HFF-Myc (cell line): ENCODE measurements at places on chromosomes 16 and 17.

DNA sequence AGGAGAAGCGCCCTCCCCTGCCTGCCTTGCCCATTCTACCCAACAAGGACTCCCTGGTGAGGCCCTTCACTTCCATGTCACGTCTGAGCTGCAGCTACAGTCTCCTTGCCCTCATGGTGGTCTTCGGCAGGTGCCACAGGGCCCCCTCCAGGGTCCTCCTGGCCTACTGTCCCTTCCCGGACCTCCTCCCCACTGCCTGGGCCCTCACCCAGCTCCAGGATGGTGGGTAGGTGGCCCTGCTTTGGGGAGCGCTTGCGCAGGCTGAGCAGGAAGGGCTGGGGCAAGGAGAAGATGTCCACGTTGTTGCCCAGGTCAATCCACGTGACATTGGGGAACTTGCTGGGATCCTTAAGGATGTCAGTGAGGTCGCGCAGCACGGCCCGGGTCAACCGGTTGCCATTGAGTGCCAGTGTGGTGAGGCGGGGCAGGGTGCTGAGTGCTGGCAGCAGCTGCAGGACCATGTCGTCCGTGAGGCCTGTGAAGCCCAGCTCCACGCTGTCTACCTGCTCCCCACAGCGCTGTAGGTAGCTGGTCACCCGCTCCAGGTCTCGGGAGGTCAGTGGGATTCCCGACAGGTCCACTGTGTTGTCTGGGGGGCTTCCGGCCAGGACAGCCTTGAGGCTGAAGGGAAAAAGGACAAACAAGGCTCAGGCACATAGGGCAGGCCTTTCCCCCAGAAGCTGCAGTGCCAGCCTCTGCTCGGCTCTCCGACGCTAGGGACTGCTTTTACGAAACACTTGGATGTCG is 28.3 kb downstream of the TRPV2 start:
- no peak for DNase-seq

GRCh38 chr17:61490540-61490975 is 38.3 kb downstream of the TBX4 start:
- DNase-seq: no peak

- DNase-seq: no peak
Observed at GRCh38 chr16:69406780-69407331, 17.6 kb upstream of the CYB5B start.

GRCh38 chr16:24643489-24643888 is 86.0 kb upstream of the TNRC6A start:
- DNase-seq: no peak

DNA sequence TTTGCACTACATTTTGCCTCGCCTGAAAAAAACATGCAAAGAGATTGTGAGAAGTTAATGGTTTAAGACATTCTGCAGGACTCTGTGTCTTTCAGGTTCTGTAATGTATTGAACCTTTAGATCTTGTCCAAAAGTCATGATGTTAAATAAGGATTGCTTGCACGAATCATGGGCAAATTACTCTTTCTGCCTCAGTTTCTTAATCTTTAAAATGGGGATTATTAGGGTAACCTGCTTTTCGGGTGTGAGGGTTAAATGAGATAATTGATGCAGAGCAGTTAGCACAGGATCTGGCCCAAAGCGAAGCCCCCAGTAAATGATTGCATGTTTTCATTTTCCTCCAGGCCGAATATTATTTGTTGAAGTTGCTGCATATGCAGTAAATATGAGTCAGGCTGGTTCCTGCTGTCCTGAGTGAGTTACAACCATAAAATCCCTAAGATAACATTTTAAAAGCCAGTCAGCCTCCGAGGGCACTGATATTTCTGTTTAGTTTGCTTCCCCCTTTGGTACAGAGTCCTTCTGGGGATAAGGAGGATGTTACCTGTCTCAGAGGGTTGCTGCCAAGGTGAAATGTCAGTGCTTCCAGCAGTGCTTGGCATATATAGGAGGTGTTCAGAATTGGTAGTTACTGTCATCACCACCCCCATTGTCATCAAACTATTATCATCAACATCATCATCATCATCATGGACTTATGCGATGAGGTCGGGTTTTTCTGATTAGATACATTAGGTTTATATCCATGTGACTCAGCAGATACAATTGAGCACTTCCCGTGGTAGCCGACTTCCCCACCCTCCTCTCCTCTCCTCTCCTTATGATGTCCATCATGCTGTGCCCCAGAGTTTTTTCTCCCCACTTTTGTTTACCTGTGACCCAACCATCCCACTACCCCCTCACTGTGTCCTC is 20.6 kb upstream of the ARHGAP17 start:
- no peak for DNase-seq

GRCh38 chr17:12673788-12674187 is 8.1 kb downstream of the MYOCD start:
- DNase-seq: no peak

- no peak for DNase-seq
Observed at GRCh38 chr17:8079291-8080207, 8.0 kb downstream of the ALOX12B start.

GRCh38 chr16:71255721-71256120 is 25.2 kb upstream of the HYDIN start:
- no peak for DNase-seq

GRCh38 chr16:31010585-31011325 is at the start of gene STX1B:
Gene STX1B (minus strand): TSS chr16:31010638. CDS start chr16:31010396, 242 bp downstream.
- no peak for DNase-seq

- no peak for DNase-seq
Observed at GRCh38 chr16:31224092-31224955, 7.4 kb upstream of the PYDC1 start.

DNA sequence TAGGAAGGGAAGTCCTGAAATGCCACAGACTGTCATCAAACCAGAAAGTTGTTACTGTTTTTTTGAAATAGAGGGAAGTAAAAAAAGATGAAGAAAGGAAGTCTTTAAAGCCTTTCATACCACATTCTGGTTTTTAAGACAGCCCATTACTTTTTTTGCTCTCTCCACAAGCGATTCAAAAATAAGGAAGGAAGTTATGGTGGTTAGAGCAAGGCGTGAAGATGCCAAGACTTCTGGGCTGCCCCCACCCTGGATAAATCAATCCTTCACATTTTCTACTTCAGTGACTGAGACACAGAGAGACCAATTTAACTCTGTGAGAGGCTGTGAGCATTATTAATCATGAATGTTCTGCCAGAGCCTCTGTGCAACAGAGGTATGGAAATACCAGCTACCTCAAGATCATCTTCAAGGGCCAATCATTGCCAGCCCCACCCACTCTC is 82.3 kb upstream of the BCAR1 start:
- no peak for DNase-seq

- DNase-seq: no peak
Observed at GRCh38 chr17:1905190-1905913, 75.5 kb downstream of the RPA1 start.

- DNase-seq: no peak
Observed at GRCh38 chr17:52030052-52030451, 128.5 kb downstream of the CA10 start.

GRCh38 chr16:81238296-81239011 is at the start of gene BCO1:
Gene BCO1 (plus strand): TSS chr16:81238689. CDS start chr16:81238909, 220 bp downstream.
- no peak for DNase-seq

GRCh38 chr16:4655801-4656200 is 31.2 kb downstream of the MGRN1 start:
- DNase-seq: no peak

DNA sequence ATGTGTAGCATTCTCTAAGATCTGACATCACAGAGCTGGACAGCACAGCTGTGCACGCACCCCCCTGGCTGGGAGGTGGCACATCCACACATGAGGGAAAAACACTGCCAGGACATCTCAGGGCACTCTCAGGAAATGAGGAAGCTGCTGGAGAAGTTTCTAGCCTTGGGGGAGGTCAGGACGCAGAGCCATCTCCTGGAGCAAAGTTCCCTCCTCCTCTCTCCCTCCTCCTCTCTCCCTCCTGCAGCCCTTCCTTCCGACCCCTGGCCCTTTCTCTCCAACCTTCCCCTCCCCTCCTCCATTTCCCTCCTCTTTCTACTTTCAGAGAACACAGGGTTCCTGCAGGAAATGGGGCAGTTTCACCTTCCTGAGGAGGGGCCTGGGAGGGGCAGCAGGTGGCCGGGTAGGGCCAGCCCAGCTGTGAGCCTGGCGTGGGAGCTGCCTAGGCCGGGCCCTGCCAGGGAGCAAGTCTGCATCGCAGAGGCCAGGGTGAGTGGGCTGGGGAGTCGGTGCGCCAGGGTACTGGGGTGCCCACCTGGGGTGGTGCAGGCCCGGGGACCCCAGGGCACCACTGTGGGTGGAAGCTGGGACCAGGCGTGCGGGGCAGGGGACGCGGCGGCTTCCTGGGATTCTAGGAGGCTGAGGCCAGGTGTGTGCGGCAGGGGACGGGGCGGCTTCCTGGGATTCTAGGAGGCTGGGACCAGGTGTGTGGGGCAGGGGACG is at the start of gene DPEP1:
Gene DPEP1, plus strand, starts transcription at position 412 of the 723 bp plus-strand sequence. CDS start 16,769 bp downstream, outside the sequence.
- no peak for DNase-seq

DNA sequence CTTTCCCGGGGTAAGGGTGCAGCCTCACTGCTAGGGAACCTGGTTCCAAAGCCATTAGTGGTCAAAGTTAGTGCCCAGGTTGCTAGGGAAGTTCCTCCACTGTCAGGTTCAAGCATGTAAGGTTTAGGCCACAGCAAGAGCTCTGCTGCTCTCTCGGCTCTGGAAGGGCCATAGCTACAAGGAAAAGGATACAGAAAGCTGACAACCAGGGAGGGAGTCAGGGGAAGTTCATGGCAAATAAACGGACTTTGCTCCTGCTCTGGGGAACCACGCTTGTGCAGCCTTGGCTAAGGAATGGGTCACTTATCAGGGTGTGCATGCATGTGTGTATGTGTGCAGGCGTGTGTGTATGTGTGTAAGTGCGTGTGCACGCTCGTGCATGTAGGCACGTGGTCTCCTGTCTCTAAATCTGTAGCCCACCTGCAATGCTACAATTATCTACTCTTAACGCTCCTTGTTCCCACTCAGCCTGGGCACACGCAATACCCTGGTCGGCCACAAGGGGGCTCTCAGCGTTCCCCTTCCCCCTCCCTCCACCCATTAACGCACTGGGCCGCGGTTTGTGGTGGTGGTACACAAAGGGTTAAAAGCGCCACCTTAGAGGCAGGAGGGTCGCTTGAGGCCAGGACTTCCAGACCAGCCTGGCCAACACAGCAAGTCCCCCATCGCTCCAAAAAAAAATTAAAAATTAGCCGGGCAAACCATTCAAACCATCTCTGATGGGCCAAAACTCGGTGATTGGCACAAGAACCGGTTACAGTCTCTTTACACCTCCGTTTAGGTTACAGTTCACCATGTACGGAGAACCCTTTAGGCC is 48.4 kb upstream of the KDM8 start:
- peak; percentile 10 for DNase-seq

GRCh38 chr17:2090804-2091534 is 36.1 kb downstream of the HIC1 start:
- DNase-seq: peak; percentile 91

DNA sequence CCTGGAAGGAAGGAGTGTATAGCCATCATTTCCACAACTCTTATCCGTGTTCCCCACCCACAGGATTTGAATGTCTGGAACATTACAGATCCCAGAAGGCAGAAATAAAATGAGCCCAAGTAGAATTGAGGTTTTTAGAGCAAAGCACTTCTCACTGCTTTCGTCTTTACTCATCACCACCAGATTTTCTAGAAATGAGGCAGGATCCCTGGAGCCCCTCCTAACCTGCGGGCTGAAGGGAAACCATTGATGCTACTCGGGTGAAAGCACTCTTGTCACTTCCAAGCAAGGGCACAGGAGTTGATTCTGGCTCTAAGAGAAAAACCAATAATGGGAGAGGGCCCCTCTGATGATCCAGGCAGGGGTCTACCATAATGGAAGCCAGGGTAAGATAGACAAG is 2.8 kb upstream of the ALDOC start:
- no peak for DNase-seq

GRCh38 chr16:88340755-88341150 is 42.0 kb upstream of the ZNF469 start:
- no peak for DNase-seq

DNA sequence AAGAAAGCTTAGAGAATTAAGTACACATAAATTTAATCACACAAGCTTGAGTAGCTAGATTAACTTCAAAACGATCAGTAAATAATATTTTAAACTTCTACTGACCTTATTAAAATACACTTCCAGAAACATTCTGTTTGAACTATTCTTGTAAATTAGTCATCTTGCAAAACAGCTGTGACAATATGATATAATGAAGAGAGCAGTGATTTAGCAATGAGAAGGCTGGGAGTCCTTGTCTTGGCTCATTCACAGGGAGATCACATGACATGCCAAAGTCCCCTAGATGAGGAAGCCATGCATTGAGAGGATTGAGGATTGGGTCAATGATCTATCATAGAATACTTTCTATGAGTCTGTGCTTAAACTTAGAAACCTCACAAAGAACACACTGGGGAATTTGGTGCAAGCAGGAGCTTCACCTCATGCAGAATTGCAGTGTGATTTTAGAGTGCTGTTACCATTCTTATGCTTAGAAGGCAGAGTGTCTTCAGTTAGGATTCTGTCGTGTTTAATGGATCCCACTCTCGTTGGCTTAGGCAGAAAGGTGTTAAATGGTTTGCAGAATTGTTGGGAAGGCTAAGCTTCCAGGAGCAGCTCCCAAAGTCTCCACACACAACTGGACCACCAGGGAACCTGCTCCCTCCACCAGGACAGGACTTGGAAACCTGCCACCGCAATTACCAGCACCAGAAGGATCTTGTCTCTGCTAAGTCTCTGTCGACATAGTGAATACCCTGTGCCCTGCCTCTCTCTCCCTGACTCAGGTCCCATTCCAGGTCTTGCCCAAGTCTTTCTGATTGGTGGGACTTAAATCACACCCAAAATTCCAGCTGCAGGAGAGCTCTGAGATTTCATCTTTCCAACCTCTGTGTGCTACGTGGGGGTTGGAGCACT is 87.1 kb downstream of the USP22 start:
- no peak for DNase-seq

DNA sequence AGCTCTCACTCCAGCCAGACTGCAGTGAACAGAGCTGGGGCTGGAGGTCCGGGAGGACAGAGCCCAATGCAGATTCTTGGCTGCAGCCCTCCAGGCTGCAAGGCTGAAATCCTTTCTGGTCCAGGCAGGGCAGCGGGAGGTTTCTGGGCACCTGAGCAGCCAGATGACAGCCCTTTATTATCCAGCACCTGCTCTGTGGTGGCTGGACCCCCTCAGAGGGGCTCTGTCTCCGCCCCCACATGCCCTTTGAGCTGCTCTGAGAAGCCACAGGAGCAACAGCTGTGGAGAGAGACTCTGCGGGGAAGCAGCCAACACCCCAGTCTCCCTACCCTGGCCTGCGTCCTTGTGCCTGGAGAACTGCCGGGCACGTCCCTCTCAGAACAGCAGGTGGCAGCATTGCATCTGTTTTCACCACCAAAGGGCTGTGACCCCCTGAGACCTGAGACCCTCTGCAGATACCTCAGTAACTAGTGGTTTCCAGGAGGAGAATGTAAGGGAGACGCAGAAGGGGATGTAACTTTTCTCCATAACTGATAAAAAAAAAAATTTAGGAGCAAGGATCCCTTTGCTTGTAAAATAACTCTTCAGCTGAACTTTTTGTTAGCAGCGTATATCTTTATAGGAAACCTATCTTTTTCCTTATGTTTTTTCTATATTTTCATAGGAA is 3.7 kb upstream of the CNP start:
- DNase-seq: peak; percentile 31

- DNase-seq: no peak
Observed at GRCh38 chr16:28975158-28975599, 601 bp downstream of the SPNS1 start.
